ENCODE measurements at places on chromosomes 12 and 14. TPM values are rescaled to one million over a fixed set of nuclear protein-coding genes. Genes with fewer than 3 reads are reported as not detected.

GRCh38 chr12:128033473-128033872 lies 233.5 kb upstream of the TMEM132C start:
- H3K4me1 ChIP-seq, result no peaks in the 10 kb centered on the region
- H3K27ac ChIP-seq, result no peak overlapping the region
- H3K36me3 ChIP-seq, result no peaks in the 10 kb centered on the region
- DNase-seq, result peak; percentile 30
- H3K4me3 ChIP-seq, result no peak overlapping the region

DNA sequence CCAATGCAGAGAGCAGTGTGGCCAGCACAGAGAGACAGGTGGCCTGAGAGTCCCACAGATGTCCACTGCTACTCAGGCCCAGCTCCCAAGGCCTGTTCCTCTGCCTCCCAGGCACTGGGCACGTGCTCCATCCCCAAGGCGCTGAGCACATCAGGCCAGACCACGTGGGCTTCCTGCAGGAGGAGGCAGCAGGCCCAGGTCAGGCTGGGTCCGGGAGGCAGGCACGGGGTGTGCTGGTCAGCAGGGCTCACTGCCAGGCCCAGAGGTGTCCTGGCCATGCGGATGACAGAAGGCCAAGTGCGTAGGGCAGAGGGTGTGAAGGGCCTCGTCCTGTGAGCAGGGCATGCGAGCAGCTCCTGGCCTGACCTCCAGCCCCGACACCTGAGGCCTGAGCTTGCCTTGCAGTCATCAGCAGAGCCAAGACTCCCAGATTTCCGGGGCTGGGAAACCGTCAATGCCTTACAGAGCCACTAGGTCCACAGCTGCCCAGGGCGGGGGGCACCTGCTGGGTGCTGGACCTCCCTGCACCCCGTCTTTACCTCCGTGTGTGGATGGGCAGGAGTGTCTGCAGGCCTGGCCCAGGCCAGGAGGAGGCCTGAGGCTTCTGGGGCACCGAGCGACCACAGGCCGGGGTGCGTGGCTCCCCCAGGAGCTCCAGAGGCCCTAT lies 14.9 kb downstream of the TRMT61A start:
- no peak overlapping the region for H3K27ac ChIP-seq
- H3K4me3 ChIP-seq, result no peak overlapping the region
- H3K36me3 ChIP-seq, result no peaks in the 10 kb centered on the region
- H3K27me3 ChIP-seq, result no peaks in the 10 kb centered on the region

- H3K27me3 ChIP-seq, result no peaks in the 10 kb centered on the region
- DNase-seq, result no peak
- no peaks in the 10 kb centered on the region for H3K36me3 ChIP-seq
- no peak overlapping the region for H3K27ac ChIP-seq
These were observed 390.2 kb upstream of the PRICKLE1 start for GRCh38 chr12:42979746-42980145.

DNA sequence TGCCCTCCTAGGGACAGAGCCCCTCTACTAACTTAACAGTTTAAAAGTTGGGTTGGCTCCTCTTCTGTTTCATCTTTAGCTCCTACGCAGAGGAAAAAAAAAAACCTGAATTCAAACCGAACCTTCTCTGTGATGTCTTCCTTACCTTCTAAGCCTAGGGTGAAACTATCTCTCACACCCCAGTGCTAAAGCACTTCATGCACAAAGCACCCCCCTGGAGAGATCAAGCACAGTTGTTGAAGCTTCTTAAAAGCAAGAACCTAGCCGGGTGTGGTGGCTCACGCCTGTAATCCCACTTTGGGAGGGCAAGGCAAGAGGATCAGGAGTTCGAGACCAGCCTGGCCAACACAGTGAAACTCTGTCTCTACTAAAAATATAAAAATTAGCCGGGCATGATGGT lies 37.6 kb downstream of the CORO1C start:
- DNase-seq, result no peak
- H3K4me3 ChIP-seq, result peak overlapping the region; percentile 36
- H3K4me1 ChIP-seq, result peaks cover 81% of the 10 kb centered on the region

GRCh38 chr14:90547968-90548367 lies 151.1 kb downstream of the CALM1 start:
- DNase-seq, result no peak
- H3K27me3 ChIP-seq, result no peaks in the 10 kb centered on the region
- H3K27ac ChIP-seq, result no peak overlapping the region
- H3K36me3 ChIP-seq, result no peaks in the 10 kb centered on the region
- H3K4me3 ChIP-seq, result no peak overlapping the region
- peaks cover 21% of the 10 kb centered on the region for H3K4me1 ChIP-seq

DNA sequence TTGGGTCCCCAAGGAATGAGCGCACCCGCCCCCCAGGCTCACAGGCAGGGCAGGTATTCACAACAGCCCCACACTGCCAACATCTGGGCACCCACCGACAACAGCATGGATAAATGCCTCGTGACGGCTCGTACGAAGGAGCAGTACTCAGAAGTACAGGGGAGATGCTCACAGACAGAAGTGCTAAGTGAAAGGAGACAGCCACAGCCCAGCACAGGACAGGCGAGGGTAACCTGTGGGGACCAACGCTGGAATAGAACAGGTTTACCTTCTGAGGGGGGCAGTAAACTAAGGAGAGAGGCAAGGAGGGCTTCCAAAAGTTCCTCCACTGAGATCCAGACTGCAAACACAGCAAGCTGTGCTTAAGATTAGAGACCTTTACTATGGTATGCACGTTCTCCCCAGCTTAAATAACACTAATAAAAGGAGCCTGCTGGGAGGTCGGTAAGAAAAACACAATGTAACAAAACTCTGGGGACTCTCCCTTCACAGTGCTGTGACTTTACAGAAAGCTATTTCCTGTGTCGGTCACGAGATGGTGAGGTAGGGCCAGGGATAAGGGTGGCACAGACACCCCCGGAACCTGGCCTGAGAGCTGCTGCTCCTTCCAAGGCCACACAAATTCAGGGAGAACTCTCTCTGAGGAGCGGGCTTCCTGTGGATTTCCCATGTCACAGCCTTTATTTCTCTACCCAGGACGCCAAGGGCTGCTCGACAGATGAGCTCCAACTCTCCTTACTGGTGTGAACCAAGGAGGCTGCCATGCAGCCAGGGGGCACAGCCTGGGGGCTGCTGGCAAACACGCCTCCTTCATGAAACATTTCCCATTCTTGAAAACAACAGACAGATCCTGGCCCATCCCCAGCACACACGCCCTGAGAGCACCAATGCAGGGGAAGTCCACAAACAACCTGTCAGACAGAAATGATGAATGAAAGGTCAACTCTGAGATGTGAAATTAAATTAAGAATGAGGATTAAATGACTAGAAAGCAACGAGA lies 26.3 kb downstream of the SLC15A4 start:
- peaks cover 19% of the 10 kb centered on the region for H3K4me1 ChIP-seq
- H3K27me3 ChIP-seq, result no peaks in the 10 kb centered on the region
- no peak for DNase-seq
- H3K36me3 ChIP-seq, result peaks cover 57% of the 10 kb centered on the region

DNA sequence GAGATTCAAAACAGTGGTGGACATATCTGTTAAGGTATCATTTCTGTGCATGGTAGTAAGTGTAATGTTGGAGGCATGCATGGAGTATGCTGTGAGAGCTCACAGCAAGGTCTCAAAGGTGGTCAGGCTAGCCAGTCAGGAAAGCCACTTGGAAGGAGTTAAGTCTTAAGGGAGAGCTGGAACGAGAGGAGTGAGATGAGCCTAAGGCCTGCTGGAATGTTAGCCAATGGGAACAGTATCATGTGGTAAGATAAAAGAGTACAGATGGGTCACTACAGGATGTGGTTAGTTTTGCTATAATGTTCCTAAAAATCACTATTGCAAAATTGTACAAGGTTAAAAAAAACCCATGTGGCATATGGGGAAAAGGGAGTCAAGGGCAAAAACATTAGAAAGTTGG lies 311.7 kb upstream of the E2F7 start:
- no peak overlapping the region for H3K4me3 ChIP-seq
- H3K27ac ChIP-seq, result no peak overlapping the region
- H3K27me3 ChIP-seq, result peaks cover 15% of the 10 kb centered on the region

DNA sequence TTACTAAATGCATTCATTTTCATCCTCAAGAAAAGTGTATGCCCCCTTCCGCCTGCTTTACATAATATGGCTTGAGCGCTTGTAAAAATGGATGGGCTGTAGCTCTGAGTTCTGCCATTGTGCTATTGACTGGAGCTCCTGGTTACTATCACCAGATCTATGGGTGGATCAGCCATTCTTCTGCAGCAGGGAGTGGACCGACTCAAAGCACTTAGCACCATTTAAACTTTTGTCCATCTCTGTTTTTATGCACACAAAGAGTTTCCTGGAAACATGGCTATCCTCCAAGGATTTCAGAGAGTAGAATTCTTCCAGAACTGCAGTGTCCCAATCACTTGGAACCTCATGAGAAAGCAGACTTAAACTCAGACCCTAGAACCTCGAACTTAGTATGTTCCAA lies 4.5 kb upstream of the NUMB start:
- DNase-seq, result peak; percentile 15
- peaks cover 41% of the 10 kb centered on the region for H3K4me1 ChIP-seq
- no peaks in the 10 kb centered on the region for H3K27me3 ChIP-seq
- H3K27ac ChIP-seq, result no peak overlapping the region

DNA sequence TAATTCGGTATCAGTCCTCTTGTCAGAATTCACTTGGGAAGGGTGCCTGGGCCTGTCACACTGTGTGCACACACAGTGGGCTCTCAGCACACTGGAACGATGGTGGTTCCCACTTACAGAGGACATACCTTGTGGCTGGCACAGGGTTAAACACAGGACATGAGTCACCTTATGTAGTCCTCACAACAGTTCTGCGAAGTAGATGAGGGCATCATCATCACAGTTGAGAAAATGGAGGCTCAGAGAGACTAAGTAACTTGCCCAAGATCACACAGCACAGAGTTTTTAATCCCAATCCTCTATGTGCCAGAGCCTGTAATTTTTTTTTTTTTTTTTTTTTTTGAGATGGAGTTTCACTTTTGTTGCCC lies 90.7 kb downstream of the NINJ2 start:
- no peaks in the 10 kb centered on the region for H3K27me3 ChIP-seq
- peak overlapping the region; percentile 89 for H3K27ac ChIP-seq
- no peak for DNase-seq
- peaks cover 2% of the 10 kb centered on the region for H3K36me3 ChIP-seq
- H3K4me1 ChIP-seq, result peaks cover 49% of the 10 kb centered on the region

DNA sequence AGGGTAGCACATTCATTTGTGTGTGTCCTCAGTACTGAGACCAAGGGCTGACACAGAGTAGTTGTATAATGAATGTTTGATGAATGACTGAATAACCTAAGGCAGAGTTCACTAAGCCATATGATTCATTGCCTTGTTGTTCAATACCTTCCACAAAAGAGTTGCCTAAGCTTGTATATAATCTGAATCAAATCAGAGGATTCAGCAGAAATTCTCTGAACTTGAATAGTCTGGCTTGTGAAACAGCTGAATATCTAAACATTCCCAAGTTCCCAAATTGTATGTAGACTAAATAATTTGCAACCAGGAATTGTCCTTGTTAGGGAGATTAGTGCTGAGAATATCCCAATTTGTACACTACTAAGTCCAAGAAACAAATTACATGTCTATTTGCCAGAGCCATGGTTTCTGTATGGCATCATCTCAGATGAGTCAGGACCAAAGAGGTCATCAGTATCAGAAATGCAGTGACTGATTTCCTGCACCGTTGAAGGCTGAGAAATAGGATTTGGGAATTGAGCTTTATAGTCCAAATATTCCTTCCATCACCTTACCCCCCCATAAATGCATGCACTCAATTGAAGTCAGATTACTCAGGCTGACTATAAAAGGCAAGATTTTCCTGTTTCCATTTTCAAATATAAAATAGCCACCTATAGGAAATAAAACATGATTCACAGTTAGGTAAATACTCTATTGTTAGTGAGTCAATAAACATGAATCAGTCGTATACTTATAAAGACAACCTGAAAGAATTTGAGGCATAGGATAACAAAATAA lies 168.7 kb downstream of the PHLDA1 start:
- H3K36me3 ChIP-seq, result no peaks in the 10 kb centered on the region
- no peak overlapping the region for H3K27ac ChIP-seq
- no peaks in the 10 kb centered on the region for H3K4me1 ChIP-seq
- DNase-seq, result no peak
- H3K27me3 ChIP-seq, result no peaks in the 10 kb centered on the region
- H3K4me3 ChIP-seq, result no peak overlapping the region

DNA sequence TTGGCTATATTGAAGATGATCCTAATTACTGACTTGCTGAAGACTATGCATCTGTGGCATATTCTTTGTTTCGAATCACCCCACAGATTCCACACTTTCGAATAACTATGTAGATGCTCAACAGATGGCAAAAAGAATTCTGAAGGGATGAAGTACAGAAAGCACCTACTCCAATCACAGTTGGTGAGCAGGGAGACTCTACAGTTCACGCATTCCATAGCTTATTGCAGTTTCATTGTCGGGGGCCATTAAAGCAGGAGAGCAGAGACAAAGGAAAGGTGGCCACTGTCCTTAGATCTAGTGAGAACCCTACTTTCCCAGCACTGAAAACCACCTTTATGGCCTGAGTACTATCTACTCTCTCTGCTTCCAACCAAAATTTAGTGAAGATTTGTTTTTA lies 191.9 kb downstream of the STXBP6 start:
- peaks cover 29% of the 10 kb centered on the region for H3K4me1 ChIP-seq
- H3K27ac ChIP-seq, result no peak overlapping the region
- no peak for DNase-seq
- H3K36me3 ChIP-seq, result peaks cover 3% of the 10 kb centered on the region
- no peaks in the 10 kb centered on the region for H3K27me3 ChIP-seq

- H3K4me3 ChIP-seq, result no peak overlapping the region
- no peaks in the 10 kb centered on the region for H3K27me3 ChIP-seq
- no peaks in the 10 kb centered on the region for H3K4me1 ChIP-seq
- no peaks in the 10 kb centered on the region for H3K36me3 ChIP-seq
- no peak overlapping the region for H3K27ac ChIP-seq
- DNase-seq, result no peak
These were observed 106.0 kb downstream of the CHST11 start for GRCh38 chr12:104562763-104563162.

GRCh38 chr12:64175254-64175945 lies 46.7 kb downstream of the KICS2 start:
- no peaks in the 10 kb centered on the region for H3K27me3 ChIP-seq
- no peak for DNase-seq
- no peaks in the 10 kb centered on the region for H3K36me3 ChIP-seq
- no peak overlapping the region for H3K27ac ChIP-seq

DNA sequence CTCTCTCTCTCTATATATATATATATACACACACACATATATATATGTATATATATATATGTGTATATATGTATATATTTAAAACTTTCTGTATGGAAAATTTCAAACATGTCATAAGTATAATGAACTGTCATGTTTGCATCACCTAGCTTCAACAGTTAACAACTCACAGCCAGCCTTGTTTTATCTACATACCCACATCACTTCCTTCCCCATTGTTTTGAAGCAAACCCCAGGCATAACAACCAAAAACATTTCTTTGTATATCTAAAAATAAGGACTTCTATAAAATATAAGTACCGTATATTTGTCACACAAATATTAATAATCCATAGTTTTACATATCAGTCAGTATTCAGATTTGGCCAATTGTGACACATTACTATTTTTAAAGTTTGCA lies 57.4 kb downstream of the PAPOLA start:
- no peaks in the 10 kb centered on the region for H3K27me3 ChIP-seq
- DNase-seq, result no peak
- no peaks in the 10 kb centered on the region for H3K4me1 ChIP-seq
- H3K36me3 ChIP-seq, result peaks cover 49% of the 10 kb centered on the region

GRCh38 chr14:95098984-95099599 lies 58.2 kb downstream of the DICER1 start:
- no peak for DNase-seq
- peak overlapping the region; percentile 37 for H3K27ac ChIP-seq
- no peak overlapping the region for H3K4me3 ChIP-seq
- no peaks in the 10 kb centered on the region for H3K27me3 ChIP-seq

Gene SERPINA12
- not detected for total RNA-seq

All from osteocyte (in vitro differentiated cells).